ENCODE measurements at places on chromosomes 5 and 9. TPM values are rescaled to one million over a fixed set of nuclear protein-coding genes. Genes with fewer than 3 reads are reported as not detected.

GRCh38 chr5:91562922-91563321, 179.8 kb upstream of the ARRDC3 start:
- no peak for DNase-seq

DNA sequence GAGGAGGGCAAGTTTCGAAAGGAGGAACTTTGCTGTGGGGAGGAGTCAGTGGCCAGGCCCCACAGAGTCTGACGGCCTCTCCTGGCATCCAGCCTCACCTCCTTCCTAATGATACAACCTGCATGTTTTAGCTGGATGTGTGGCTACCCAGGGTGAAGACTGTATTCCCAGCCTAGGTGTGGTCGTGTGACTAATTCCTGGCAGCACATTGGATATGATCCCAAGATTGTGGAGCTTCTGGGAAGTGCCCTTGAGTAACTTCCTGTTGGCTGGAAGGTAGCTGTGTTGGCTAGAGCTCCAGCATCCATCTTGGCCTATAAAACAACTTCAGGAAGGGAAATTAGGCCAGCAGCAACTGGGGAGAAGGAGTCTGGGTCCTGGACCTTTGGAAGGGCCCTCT, 19.0 kb upstream of the LPCAT1 start:
- DNase-seq, result no peak

GRCh38 chr5:135832941-135833920, 1.2 kb upstream of the SLC25A48 start:
- no peak for DNase-seq

DNA sequence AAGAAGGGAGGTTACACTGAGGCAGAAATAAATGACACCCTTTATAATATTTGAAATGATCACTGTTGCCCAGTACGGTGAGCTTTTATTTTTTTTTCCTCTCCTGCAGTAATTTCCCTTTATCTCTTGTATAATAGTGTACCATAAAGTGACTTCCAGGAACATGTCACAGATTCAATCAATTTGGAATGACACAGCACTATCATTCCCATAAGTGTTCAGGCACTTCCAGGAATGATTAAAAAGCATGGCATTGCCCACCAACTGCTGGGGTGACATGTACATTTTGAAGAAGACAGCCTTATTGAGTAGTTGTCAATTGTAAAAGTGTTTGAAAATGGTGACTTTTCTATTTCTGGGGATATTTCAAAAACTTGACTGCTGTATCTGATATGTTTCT, 1700.9 kb upstream of the NUDT12 start:
- no peak for DNase-seq

The PCDHB6 gene
- total RNA-seq, result not detected

- DNase-seq, result peak; percentile 42
Observed at GRCh38 chr5:147578228-147579024, 68.6 kb upstream of the DPYSL3 start.

- no peak for DNase-seq
Observed at GRCh38 chr5:126801174-126801991, 24.4 kb downstream of the LMNB1 start.

DNA sequence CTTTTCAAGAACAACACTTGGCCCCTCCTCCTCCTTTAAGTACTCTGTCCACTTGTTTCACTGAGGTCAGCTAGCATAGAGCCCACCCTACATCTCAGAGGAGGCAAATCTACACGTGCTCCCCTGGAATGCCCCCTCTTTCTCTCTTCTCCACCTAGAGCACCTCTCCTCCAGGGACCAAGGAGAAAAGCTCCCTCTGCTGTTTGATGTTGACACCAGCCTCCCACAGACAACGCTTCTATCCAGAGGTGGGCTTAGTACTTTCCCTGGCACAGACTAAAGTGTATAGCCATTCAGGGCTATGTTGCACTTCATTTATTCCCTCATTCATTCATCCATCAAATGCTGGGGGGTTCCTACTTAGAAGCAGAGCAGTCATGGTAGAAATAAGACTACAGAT, 68.2 kb upstream of the TAF1L start:
- no peak for DNase-seq

DNA sequence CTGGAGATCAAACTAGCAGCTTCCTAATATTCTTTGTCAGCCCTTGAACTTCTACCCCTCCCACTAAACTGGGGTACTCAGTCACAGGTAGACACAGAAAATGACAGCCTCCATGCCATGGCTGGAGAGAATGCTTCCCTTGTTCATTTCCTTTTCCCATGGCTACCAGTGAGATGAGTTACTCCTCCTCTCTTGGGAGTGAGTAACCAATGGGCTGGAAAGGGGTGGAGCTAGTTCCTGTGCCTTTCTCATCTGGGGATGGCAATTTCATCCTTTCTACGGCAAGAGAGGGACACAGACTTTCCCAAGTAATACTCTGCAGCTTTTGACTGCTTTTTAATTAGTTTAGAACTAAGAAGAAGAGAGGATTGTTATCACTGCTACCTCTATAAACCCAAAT, 1045.6 kb upstream of the WWC1 start:
- peak; percentile 9 for DNase-seq

The C9orf43 gene
- 0.51 TPM for total RNA-seq

DNA sequence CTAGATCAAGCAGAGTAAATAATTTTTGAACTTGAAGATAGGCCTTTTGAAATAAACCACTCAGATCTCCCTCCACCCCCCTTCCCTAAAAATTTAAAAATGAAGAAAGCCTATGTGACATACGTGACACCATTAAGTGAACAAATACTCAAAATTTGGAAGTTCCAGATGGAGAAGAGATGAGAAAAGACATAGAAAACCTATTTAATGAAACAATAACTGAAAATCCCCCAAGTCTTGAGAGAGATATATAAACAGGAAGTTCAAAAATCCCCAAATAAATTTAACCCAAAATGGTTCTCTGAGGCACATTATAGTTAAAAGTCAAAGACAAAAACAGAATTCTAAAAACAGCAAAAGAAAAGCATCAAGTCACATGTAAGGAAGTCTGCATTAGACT, 428.6 kb downstream of the PSAT1 start:
- no peak for DNase-seq

DNA sequence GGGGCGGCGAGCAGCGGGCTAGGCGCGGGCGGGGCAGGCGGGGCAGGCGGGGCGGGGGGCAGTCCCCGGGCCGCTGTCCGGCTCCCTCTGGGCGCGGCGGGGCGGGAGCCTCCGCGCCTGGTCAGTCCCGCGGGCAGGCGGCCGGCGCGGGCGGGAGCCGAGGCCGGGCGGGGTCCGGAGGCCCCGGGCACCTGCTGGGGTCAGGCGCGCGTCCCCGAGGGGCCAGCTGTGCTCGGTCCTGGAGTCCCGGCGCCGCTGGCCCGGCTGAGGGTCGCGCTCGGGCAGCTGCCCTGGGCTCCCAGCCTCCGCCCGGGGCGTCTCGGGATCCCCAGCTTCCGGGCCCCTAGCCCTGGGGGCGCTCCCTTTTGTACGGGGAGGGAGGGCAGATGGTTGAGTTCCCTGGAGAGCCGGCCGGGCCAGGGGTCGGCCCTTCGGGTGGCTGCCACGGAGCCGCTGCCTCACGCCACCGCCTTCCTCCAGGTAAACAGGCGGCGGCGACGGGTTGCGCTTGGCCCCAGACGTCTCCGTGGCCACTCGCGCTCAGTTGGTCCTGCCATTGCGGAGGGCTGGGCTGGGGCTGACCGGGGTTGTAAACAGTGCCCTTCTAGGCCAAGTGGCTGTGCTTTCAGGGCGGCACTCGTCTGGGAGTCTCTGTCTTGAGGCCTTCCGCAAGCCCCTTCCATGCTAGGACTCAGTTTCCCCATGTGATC, 473 bp downstream of the ZBTB34 start:
- DNase-seq, result peak; percentile 36

The TRPM6 gene
- total RNA-seq, result not detected

- no peak for DNase-seq
Observed at GRCh38 chr9:77276799-77277198, 99.5 kb downstream of the VPS13A start.

DNA sequence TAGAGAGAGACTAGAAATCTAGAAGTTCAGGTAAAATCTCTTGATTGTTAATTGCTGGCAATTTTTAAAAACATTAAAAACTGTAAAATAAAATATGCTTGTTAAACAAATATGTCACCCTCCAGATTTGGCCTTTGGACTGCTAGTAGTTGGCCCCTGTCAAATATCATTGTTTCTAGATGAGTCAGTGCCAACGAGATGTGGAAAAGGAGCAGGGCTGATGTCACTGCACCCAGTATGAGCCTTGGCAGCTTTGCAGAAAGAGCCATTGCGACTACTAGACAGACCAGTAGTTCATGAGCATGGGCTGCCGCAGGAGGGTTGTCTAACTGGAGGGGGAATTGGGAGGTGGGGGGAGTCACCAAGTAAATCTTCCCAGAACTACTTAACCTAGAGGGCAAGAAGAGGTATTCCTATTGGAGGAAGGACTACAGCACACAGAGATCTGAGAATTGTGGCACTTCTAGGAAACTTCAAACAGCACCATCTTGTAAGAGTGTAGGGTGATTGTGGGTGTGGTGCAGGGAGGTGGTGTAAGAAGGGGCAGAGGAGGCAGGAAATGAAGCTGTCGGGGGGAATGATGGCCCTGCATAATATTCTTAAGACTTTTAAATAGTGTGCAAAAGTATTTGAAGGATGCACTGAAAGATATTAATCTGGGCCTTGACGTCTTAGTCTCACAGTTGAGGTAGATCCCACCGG, 7.1 kb upstream of the DOCK2 start:
- DNase-seq, result no peak

GRCh38 chr9:80030801-80031200, 459.0 kb downstream of the TLE4 start:
- DNase-seq, result no peak

GRCh38 chr5:106755066-106755465, 915.7 kb downstream of the EFNA5 start:
- DNase-seq, result no peak

The MEIKIN gene
- not detected for total RNA-seq

DNA sequence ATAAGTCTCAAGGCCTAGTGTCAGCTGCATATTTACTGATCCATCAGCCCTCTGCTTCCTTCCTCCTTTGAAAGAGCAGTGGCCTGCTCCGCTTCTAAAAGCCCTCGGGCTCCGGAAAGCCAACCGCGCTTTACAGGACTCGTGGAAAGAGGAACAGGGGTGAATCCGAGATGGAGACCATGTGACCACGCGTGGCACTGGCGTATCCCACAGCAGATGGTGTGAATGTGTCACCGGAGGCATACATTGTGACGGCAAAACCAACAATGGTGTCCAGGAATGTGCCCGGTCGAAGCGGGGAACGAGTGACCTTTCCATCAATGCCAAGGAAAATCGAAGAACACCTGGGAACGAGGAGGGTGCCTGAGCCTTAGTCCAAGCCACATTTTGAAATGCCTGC, 484.6 kb downstream of the SPATA31A7 start:
- DNase-seq, result no peak

- no peak for DNase-seq
Observed at GRCh38 chr9:134962065-134962972, 44.6 kb upstream of the FCN1 start.

The SLCO4C1 gene
- 3.4 TPM for total RNA-seq

GRCh38 chr5:132136906-132137305, 63.3 kb downstream of the CSF2 start:
- no peak for DNase-seq

DNA sequence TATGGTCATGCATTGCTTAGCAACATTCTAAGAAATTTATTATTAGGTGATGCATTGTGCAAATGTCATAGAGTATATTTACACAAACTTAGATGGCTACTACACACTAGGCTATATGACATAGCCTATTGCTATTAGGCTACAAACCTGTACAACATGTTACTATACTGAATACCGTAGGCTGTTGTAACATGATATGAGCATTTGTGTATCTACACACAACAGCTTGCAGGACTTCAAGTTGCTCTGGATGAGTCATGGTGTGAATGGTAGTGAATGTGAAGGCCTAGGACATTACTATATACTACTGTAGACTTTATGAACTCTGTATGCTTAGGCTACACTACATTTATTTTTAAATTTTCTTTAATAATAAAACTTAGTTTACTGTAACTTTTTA, 107.2 kb upstream of the MAMDC2 start:
- DNase-seq, result no peak

DNA sequence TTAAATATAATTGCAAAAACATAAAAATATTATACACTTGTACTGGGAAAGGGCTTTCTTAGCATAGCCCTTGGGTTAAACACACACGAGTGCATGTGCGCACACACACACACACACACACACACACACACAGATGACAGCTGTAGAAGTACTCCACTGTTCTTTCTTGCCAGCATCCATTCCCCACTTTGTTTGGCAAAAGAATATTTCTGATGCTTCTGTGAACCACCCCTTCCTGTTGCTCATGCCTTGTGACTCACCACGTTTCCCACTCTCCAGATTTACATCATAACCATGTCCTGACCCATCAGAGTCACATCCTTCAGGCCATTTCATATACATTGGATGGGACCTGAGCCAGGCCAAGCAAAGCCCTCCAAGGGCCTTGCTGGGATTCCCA, 280.1 kb downstream of the DNAH5 start:
- no peak for DNase-seq

DNA sequence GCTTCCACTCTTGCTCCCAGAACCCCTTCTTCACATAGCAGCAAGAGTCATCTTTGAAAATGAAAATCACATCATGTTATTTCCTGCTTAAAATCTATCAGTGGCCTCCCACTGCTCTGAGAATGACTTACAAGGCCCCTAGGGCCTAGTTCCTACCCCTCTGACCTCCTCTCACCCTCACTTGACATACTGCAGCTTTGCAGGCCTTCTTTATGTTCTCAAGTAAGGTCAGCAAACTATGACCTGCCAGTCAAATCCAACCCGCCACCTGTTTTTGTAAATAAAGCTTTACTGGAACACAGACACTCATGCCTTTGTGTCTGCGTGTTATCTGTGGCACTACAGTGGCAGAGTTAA, 185.7 kb downstream of the NR3C1 start:
- no peak for DNase-seq

- no peak for DNase-seq
Observed at GRCh38 chr9:12699529-12699928, 6.3 kb downstream of the TYRP1 start.

DNA sequence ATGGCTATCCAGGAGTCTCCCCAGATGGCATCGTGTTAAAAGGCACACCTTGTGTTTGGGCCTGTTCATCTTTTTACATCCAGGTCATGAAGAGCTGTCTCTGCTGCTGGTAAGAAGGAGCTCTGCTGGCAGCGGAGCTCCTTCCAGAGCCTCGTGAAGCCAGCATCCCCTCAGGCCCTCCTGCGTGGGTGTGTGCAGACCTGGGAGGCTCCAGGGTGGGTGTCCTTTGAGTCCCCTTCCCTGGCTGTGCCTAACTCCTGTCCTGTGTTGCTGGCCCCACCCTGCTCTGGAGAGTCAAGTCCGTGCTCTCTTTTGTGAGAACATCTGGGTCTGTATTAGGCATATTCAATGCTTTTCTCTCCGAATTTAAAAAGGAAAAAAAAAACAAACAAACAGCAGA, 149.6 kb upstream of the IRX2 start:
- no peak for DNase-seq

GRCh38 chr9:37302277-37302676, 120.2 kb upstream of the GRHPR start:
- DNase-seq, result no peak

The SOX30 gene
- 0.09 TPM for total RNA-seq

GRCh38 chr5:43320846-43321245, 7.6 kb upstream of the HMGCS1 start:
- no peak for DNase-seq

The PCDHA2 gene
- 0.19 TPM for total RNA-seq

GRCh38 chr9:94178927-94179326, 80.2 kb upstream of the ZNF169 start:
- DNase-seq, result no peak

Measured in Calu3 (cell line).